ENCODE measurements at places on chromosomes 7 and 10.

- no peak for DNase-seq
Observed at GRCh38 chr7:48180981-48181380, 9.7 kb downstream of the ABCA13 start.

DNA sequence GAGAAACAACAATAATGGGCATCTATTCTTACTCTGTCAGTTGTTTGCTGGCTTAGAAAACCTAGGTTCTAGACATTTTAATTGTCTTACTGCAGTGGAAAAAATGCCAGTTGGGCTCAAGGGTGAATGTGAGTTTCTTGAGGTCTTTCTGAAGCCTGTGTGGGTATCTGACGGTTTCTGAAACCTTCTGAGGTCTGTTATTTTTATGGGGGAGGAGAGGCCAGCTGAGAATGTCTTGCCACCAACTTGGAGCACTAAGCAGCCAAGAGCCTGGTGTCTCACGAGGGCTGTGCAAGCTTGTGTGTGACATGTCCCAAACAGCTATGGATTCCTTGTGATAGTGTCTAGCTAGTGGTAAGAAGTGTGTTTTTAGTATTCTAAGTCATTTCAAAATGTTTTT, 24.2 kb upstream of the DDC start:
- DNase-seq, result no peak

- no peak for DNase-seq
Observed at GRCh38 chr10:121062115-121062514, 211.0 kb downstream of the WDR11 start.

- no peak for DNase-seq
Observed at GRCh38 chr10:29417324-29417723, 128.5 kb downstream of the LYZL1 start.

GRCh38 chr7:74343281-74344131, 54.3 kb downstream of the CLIP2 start:
- DNase-seq, result no peak

- DNase-seq, result no peak
Observed at GRCh38 chr7:150879345-150879744, 27.0 kb downstream of the AOC1 start.

Data from left ventricle myocardium superior (tissue), 1 donor.